Uterus (tissue), 4 donors: ENCODE measurements at places on chromosomes 3 and 15.

DNA sequence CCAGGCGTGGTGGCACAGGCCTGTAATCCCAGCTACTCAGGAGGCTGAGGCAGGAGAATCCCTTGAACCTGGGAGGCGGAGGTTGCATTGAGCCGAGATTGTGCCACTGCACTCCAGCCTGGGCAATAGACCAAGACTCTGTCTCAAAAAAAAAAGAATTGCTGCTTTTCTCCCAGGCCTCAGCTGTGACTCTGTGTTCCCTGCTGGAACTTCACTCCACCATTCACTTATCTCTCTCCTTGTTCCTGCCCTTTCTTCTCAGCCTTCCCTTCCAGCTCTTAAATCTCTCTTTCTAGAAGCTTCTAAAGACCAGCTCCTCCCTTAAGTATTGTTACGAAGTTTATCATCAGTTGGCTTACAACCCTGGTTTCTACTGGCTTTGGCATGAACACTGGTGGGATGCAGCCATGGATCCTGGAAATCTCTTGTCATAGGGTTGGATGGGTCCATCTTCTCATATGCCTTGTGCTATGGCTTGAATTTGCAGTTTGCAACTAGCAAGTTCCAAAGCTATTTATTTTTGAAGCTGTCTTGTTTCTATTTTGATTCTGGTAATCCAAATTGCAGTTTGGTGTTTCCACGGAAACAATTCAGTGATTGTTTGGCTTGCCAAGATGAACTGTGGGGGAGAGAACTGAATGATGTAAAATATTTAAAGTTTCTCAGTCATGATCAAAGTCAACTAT lies 10.5 kb downstream of the C3orf62 start:
- DNase-seq = peak; percentile 66

- no peak for DNase-seq
These were observed 65.1 kb downstream of the GLCE start for GRCh38 chr15:69225355-69226022.

- no peak for DNase-seq
These were observed 28.9 kb upstream of the ACP3 start for GRCh38 chr3:132288357-132288756.

DNA sequence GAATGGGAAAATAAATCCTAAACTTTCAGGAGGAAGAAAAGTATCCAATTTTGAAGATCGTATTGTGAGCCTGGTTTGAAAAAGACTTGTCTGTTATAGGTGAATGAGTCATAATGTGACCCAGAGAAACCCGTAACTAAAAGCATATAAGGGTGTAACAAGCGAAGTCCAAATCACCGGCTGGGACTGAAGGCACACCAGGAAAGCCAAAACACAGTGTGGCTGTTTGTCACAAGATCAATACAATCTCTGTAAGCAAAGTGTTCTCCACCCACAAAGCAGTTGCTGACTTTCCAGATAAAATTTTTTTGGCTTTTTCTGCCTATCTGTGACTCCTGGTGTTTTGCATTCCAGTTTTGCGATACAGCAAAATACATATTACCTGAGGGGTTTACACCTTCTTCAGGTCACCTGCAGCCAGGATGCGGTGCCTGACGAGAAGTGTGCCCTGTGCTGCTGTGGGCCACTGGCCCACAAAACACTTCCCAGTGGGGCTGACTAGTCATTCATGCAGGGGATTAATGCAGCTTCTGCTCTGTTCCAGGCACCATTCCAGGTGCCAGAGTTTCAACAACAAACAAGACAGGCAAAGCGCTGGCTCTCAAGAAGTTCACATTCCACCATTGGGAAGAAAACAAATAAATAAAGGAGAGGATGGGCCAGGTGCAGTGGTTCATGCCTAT lies 14.4 kb downstream of the HES1 start:
- no peak for DNase-seq

DNA sequence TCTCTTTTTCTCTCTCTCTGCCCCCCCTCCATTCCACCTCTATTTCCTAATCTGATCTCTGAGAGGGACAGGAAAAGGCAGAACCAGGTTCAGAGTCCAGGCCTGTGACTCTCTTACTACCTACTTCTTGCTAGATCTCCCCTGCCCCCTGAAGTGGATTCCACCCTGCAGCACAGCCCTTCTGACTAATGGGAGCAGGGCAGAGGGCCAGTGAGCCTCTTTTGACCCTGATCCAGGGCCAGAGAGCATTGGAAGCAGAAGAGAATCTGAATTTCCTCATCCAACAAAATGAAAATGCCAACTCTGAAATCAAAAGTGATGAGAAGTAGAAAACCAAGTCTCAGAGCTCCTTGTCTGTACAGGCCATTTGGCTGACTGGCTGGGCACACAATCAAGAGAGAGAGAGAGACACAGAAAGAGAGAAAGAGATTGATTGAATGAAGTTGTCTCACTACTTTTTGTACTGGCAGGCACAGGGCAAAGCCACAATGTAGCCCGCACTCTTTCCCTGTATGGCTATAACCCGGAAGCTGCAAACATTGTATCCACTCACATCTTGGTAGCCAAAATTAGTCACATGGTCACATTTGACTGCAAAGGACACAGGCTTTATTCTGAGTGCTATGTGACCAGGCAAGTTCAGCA lies 31.6 kb upstream of the GLCE start:
- peak; percentile 27 for DNase-seq

- DNase-seq = no peak
These were observed 35.0 kb upstream of the CFAP161 start for GRCh38 chr15:81098861-81099651.

- DNase-seq = no peak
These were observed 17.1 kb downstream of the MCF2L2 start for GRCh38 chr3:183411216-183411922.

- DNase-seq = no peak
These were observed 24.3 kb downstream of the ARHGAP11B start for GRCh38 chr15:30650012-30650929.

DNA sequence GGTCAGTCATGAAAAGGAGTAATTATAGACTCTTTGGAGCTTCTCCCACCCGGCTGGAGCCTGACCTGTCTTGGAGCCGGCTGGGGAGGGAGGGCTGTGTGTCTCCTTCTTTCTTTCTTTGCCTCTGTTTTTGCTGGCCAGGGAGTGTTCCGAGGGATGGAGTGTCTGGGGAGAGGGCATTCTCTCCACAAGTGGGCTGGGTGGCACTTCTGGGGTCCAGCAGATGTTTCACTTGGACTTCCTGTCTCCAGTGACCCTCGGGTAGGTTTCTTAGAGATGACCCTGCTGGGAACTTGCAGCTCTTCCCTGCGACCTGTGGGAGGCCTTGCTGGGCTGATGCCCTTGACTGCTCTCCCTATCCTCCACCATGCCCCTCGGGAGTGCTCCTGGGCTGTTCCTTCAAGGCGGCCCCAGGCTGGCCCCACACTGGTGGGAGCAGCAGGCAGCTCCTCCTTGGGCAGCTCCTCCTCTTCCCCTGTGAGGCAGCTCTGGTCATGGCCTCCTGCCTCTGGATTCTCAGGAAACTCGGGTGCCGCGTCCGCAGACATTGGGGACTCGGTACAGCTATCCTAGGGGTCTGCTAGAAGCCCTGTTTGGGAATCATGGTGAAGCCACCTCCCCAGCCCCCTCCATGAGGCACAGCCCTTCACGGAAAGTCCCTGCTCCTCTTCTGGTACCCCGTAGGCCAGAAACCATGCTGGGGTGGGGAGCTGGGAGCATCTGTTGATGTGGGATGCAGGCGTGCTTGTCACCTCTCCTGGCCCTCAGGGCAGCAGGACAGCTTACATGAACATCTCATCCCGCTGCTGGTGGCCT lies 44.9 kb downstream of the APBA2 start:
- no peak for DNase-seq

- DNase-seq = no peak
These were observed 34.5 kb upstream of the MAP3K13 start for GRCh38 chr3:185328324-185329004.

GRCh38 chr15:69648775-69649735 lies 196.4 kb downstream of the RPLP1 start:
- DNase-seq = no peak

DNA sequence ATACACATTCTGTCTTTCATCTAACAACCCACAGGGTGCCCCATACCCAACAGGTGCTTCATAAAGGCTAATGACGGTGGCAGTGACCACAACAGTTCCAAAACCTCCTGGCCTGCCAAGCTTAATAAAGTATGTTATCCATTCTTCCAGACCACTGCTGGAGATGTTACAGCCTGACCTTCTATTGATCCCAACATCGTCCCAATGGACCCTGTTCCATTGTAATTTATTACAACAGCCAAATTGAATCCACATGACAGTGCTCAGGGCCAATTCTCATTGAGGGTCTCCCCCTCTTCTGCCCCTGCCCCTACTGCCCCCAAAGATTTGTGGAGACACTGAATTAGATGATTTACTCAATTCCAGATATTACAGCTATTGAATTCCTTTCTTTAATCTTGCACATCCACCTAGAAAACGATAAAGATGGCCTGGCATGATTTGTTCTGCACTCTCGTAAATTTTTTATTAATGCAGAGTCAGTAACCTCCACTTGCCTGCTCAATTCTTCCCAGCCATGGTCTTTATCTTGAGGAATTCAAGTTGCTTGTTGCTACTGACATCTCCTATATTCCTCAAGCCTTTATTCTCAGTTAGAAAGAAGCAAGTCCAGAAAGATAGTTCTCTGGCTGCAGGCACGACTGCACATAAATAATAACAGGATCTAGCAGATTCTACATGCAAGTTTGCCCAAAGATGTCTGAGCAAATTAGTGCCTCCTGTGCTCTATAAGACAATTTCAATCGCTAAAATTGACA lies 407.6 kb downstream of the ERC2 start:
- no peak for DNase-seq

DNA sequence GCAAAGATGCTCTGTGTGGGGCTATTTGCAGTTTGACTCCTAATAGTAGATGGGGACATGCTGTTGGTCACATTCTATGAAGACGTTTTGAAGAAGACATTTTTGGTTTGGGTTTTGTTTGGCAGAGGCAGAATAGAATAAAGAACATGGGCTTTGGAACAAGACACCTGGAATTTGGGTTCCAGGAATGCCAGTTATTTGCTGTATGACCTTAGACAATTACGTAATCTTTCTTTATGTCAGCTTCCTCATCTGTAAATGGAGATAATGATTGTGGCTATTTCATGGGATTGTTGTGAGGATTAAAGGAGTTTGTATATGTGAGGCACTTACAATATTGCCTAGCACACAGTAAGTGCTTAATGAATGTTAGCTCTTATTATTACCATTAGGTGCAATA lies 91.6 kb downstream of the MESD start:
- no peak for DNase-seq

DNA sequence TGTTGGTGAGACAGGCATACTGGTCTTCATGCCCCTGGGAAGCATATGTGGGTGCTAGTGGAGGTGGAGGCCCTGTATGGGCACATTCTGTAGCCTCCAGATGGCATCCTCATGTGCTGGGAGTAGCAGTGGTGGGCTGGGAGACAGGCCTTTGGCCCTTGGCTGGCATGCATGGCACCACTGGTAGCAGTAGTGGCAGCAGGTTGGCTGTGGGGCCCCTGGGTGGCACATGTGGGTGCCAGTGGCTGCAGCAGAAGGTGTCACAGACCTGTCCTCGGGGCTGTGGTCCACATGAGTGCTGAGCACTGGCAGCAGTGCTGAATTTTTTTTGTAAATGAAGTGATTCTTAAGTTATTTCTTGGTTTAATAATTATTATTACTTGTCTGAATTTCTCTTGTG lies 71.2 kb downstream of the TNFAIP8L3 start:
- no peak for DNase-seq

DNA sequence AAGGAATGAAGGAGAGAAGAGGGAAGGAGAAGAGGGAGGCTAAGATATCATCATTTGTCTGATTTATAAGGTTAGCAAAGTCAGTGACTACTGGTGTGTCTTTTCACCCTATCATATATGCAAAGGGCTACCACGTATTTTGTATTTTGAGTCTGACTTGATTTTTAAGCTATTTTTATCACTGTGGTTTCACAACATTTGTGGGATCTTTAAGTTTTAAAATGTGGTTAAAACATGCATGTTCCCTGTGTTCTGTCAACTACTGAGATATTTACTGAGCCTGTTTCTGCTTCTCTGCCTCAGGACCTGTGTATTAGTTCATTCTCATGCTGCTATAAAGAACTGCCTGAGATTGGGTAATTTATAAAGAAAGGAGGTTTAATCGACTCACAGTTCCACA lies 22.5 kb upstream of the SPTSSB start:
- DNase-seq = no peak

- DNase-seq = no peak
These were observed 225.7 kb downstream of the MEX3B start for GRCh38 chr15:81819924-81820635.

DNA sequence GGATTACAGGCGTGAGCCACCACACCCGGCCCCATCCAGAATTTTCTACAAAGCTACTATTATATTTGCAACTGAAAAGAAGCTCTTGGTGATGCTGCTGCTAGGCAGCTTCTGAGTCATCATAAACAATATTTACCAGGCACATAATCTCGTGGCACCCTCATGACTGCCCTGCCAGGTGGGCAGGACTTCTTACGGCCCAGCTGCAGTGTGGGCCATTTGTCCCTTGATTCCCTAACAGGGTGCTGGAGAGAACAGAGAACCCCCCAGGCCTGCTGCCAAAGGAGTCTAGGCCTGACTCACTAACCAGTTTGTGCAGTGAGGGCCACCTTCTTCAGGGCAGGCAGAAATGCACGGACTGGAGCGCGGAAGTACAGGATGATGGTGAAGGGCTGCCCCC lies 4.9 kb downstream of the EPB42 start:
- no peak for DNase-seq

GRCh38 chr3:117149584-117149983 lies 440.0 kb downstream of the TUSC7 start:
- DNase-seq = no peak

- DNase-seq = no peak
These were observed 6.4 kb upstream of the FILIP1L start for GRCh38 chr3:100120693-100121092.

GRCh38 chr15:67232591-67232990 lies 21.9 kb downstream of the AAGAB start:
- no peak for DNase-seq
